CD4-positive, alpha-beta T cell treated with Interleukin-2 at 100 ng/mL for 4 hours (primary cell): ENCODE measurements at places on chromosomes 5 and 9.

DNA sequence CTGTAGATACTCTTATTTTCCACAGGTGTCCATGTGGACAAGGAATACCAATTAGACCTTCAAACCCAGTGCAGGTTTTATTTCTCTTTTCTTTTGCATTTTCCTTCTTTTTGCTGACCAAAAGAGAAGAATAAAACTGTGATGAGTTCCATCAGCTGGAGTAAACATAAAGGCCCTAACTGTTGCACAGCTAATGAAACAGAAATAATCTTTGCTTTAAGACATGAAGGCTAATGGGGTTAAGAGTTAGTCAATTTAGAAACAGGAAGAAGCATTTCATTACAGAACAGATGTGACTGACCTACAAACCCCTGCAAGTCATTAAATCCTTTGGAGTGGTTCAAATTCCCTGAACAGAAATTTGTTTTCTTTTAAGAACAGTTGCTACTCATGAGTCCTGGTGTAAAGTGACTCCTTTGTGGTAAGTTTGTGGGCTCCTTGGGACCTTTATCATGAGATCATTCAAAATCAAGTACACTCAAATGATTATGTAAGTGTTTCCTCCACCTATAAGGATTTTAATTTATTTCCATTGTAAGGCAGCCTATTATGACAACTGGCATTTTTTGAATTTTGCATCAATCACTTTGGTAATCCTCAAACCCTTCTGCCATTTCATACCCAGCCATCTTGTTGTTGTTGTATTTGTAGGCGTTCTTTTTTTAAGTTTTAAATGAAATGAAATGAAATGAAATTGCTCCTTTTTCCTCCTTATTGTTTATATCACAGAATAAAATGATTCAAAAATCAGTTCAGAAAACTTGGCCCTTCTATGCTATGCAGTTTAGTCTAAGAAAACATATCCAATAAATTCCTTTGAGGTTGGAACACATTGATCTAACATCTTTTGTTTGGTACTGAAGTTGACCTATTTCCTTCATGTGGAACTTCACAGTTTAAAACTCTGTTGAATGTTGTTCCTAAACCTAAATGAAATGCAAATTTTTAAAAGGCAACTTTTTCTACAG, 1.3 kb downstream of the MINAR2 start:
- no peak for DNase-seq

GRCh38 chr5:151492729-151493128, 45.3 kb downstream of the SLC36A1 start:
- DNase-seq: no peak

DNA sequence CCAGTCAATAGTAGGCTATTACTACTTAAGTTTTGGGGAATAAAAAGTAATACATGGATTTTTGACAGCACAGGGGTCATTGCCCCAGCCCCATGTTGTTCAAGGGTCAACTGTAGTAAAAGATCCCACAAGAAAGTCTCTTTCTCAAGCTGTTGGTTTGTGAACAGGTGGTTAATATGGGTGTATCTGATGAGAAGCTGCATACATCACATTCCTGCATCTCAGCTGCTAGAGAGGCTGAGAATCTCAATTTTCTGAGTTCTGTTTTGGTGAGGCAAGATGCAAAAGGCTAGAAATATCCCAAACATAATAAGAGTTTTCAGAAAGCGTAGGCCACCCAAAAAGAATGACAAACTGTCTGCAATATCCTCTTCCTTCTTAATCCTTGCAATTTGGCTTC, 76.8 kb upstream of the DAPK1 start:
- DNase-seq: no peak

DNA sequence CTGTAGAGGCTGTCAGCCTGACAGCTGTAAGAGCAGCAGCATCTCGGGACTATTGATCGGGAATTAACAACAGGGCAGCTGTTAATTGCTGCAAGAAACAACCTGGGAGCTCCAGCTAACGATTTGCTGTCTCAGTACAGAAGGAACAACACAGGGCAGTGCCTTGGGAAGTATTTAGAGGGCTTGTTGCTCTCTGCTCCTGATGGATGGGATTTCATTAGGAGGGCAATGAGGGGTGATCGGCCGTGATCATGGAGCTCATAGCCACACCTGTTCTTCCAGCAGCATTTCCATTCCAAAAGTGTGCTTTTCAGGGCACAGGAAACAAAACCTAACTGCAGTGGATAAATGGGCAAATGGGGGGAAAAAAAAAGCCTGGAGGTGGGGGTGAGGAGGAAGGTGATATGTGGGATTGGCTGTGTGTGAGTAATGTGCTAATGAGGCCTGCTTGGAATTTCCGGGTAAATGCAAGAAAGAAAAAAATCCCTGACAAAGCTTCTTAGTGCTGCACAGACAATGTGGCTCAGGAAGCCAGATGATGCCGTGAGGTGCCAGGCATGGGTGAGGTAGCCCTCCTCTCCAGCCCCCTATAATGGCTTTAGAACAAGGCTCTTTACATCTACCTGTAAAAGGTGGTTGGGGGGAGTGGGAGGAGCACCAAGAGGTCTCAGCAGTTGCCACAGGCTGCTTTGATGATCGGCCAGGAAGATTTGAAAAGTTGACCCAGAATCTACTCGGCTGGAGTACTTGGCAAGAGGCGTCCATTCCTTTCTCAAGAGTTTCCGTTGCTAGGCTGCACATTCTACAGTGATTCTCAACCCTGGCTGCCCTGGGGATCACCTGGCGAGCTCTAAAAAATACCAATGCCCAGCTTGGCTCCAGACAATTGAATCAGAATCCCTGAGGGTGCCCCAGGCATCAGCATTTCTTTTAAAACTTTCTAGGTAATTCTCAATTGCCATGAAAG, 139.5 kb upstream of the KLF9 start:
- DNase-seq: no peak

GRCh38 chr5:145396888-145397287, 438.3 kb downstream of the PRELID2 start:
- DNase-seq: no peak

GRCh38 chr9:135976531-135976930, 15.4 kb upstream of the UBAC1 start:
- DNase-seq: no peak

DNA sequence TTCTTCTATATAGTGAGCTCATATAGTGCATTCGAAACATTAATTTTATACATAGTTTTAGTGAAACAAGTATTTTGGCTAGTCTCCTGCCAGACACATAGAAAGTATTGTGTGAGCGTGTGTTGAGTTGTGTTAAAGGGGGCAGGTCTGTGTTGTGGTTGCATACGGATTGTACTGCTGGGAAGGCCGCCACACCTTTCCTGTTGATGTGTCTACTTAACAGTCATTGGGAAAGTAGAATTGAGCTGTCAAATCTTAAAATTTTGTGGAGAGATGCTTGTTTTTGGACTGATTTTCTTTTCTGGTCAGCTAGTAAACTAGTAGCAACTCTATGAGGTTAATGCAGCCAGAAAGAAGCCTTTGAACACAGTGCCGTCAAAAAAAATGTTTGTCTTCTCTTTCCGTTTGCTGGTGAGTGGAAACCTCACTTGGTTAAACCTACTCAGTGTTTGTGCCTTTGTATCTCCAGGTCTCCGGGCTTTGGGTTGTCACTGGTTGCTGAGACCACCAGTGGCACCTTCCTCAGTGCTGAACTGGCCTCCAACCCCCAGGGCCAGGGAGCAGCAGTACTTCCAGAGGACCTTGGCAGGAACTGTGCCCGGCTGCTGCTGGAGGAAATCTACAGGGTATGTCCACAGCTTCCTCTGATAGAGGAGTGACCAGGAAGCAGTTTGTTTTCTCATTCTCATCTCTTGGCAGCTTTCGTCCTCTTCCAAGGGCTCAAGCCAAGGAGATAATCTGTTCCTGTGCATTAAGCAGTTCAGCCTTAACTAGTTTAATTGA, 51.5 kb downstream of the RCL1 start:
- DNase-seq: no peak

DNA sequence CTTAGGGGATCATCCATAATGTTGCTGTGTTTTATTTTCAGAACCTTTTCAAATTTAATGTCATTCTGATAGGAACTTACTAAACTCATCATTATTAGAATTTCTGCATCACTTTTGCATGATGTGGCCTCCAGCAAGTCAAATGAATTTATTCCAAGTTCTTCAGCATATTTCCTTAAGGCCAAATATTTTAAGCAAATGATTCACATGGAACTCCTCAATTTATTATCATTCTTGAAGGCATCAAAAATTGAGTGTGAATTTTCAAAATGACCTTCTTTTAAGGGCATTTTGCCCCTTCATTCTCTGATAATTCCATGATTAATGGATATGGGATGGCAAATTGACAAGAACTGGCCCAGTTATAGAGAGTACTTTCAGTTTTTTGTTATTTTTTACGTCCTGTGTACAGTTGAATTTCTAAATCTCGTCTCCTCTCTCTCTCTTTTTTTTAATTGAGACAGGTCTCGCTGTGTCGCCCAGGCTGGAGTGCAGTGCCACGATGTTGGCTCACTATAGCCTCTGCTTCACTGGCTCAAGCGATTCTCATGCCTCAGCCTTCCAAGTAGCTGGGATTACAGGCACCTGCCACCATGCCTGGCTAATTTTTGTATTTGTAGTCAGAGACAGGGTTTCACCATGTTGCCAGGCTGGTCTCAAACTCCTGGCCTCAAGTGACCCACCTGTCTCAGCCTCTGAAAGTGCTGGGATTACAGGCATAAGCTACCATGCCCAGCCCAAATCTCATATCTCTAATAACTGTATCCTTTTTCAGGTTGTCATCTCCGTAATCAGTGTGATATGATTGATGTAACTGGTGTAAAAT, 29.1 kb downstream of the GPR21 start:
- DNase-seq: no peak

DNA sequence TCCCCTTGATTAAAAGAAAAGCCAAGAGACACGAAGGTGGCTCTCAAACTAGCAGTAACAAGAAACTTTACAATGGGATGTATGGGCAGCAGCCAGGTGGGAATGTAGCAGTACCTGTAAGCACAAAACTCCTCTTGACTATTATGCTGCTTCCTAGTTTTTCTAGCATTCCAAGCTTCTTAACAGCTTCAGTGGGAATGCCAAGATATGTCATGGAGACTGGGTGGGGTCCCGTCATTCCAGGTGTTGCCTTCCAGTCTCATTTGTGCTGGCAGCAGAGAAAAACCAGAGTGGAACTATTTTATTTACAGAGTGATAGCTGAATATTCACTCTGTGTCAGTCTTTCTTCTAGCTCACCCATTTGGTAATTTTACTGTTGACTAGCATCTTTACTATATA, 236.6 kb downstream of the ARL15 start:
- DNase-seq: no peak

- no peak for DNase-seq
Observed at GRCh38 chr9:72354704-72355103, 10.3 kb downstream of the ZFAND5 start.

DNA sequence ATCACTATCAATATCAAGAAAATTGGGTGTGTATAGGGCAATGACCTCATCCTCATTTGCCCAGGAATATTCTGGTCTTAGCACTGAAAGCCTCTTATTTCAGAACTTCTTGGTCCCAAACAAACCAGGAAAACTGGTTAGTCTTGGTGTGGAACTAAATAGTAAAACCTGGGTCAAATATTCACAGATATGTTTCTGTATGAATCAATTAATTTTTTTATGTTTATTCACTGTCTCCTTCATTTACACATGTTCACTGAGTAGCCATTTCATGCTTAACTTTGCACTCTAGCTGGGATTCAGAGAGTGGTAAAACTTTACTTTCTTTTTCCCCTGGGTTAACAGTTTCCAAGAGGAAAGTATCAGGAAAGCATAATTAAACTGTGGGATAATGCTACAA, 113.7 kb upstream of the PAPPA start:
- DNase-seq: no peak

- no peak for DNase-seq
Observed at GRCh38 chr9:26947736-26948135, 694 bp upstream of the PLAA start.

DNA sequence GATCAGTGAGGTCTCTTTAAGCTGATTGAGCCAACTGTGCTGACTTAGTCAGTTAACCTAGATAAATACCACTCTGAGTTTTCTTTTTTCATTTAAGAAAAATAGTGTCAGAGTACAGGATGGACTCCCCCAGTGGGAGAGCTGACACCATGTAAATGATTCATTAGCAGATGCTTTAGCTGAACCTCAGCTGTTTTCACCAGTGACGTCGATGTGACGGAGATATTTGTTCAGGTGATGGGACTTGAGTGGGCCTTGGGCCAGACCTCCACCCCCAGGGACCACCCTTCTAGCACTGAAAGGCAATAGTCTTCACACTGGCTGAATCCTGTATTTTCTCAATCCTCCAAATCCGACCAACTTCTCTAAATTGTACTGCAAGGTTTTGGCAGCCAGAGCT, 196.1 kb downstream of the GAS1 start:
- no peak for DNase-seq

DNA sequence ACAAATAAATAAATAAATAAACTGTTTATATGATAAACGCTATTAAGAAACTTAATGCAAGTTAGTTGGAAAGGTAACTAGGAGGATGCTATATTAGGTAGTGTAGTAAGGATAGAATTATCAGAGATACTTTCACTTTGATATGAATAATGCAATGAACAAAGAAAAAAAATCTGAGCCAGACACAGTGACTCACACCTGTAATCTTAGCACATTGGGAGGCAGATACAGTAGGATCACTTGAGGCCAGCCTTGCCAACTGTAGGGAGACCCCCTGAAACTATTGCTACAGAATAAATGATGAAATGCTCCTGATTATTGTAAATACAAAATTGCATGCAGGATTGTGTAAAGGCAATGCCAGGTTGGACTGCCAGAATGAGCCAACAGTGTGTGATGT, 109.2 kb downstream of the ANXA2R start:
- DNase-seq: no peak

DNA sequence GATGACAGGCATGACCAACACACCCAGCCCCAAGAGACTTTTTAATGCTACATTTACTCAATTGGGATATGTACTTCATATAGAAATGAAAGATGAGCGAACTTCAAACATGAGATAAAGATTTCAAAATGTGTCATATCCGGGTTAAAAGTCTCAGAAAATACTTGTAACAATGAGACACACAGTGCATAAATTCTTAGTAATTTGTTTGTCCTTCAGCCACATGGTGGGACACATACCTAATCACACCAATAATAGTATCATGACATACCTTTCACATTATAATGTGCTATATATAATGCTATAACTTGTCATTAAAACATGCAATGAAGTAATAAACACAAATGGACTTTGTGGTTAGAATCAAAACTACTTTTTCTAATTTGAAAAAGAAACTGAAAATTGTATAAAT, 204.7 kb upstream of the RFX3 start:
- DNase-seq: no peak

- no peak for DNase-seq
Observed at GRCh38 chr9:77291714-77292113, 114.4 kb downstream of the VPS13A start.

- peak; percentile 43 for DNase-seq
Observed at GRCh38 chr9:4678679-4679267, 596 bp upstream of the CDC37L1 start.

GRCh38 chr5:125484742-125485641, 738.6 kb upstream of the ZNF608 start:
- DNase-seq: no peak
